ENCODE measurements at places on chromosomes 11 and 22.
A peak's percentile ranks its signal among the peaks of the same experiment; 100 is the strongest.

DNA sequence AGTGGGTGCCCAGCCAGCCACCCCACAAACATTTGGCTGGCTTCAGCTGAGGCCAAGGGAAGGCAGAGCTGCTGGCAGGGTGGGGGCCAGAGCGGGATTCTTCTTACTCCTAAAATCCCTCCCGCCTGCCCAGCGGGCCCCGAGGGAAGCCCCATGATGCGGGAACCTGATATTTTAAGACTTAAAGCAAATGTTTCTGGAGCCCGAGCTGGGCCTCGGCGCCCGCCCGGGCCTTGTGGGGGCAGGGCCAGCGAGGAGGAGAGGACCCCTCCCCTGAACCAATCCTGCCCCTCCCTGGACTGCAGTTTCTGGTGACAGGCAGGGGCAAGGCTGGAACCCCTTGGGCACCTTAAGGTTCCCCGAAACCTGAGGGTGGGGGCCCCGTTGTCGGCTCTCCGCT, 17.2 kb downstream of the GP1BB start:
- DNase-seq: no peak

DNA sequence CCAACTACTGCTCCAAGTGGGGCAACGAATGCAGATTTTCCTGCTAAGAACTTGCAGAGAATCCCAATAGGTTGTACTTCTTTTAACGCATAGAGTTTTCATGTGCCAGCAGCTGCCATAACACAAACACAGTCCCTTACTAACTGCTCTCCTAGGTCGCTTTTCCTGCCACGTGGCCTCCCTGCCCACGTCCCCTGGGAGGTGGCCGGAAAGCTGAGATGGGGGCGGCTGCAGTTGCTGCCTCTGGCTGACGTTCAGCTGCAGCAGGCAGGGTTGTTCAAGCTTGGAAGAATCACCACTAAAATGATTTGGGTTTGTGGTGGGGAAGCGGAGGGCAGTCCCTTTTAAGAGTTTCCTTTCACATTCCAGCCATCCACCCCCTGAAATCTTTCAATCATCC, 39.3 kb downstream of the ZNF202 start:
- DNase-seq: no peak

DNA sequence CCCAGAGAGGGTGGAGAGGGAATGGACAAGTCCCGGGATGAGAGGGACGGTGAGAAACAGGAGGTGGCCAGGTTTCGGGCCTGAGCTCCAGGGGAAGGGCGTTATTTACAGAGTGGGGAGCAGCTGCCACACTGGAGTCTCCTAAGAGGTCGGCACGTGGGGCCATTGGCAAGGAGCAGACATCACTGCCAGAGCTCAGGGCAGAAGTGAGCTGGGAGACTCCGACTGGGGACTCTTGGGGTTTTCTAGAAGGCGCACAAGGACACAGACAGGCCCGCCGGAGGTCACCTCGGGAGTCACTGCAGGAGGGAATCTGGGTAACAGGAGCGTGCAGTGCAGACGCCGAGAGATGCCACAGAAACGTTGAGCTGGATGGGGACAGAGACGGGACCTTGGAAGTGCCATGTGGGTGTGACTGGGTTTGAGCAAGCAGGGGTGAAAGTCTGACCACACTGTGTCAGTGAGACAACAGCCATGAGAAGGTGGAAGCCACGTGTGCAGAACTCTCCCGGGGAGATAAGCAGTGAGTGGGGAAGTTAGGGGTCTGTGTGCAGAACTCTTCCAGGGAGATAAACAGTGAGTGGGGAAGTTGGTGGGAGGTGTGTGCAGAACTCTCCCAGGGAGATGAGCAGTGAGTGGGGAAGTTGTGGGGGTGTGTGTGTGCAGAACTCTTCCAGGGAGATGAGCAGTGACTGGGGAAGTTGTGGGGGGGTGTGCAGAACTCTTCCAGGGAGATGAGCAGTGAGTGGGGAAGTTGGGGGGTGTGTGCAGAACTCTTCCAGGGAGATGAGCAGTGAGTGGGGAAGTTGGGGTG, 187.5 kb downstream of the SHANK2 start:
- DNase-seq: no peak

DNA sequence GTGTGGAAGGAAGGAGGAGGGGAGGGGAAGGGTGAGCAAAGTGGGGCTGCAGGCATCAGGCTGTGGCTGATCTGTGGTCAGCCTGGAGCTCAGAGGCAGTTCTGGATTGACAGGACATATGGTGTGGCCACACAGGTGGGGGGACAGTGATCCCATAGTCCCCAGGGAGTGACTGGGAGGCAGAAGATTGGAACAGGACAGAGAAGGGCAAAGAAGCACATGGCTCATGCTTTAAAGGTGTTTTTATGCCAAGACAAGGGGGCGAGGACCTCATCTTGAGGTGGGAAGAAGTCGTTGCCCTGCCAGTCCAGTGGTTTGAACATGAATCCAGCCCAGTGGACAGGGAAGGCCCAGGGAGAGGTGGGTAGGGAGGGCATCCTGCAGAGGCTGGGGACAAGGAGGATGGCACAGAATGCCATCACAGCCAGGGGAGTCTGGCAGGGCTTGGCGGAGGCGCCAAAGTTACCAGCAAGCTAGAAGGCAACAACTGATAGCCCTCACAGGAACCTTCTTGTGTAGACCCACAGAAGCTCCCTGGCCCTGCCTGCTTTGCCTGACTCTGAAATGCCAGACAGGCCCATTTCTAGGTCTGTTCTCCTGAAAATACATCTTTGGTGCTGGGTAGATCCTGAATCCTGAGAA, 3.1 kb downstream of the BET1L start:
- DNase-seq: no peak

DNA sequence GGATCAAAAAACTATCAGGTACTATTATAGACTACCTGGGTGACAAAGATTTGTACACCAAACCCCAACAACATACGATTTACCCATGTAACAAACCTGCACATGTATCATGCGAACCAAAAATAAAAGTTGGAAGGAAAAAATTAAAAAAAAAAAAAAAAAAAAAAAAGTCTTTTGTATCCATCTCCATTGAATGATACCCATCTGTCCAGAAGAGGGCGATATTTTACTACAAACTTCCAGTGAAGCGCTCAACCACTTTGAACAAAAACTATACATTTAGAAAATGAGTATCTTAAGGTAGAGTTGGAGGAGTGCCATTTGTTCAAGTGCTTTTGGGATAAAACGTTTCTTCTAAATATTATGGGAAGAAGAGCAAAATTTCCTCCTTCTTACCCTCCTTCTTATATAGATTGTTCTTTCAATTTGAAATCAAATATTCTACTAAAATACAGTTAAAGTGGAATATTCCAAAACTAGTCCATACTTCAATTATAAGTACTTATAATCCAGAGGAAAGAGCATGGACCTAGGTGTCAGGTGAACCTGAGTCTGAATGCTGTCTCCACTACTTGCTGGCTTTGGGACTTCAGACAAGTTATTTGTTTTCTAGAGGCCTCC, 23.3 kb downstream of the ARL14EP start:
- DNase-seq: no peak

DNA sequence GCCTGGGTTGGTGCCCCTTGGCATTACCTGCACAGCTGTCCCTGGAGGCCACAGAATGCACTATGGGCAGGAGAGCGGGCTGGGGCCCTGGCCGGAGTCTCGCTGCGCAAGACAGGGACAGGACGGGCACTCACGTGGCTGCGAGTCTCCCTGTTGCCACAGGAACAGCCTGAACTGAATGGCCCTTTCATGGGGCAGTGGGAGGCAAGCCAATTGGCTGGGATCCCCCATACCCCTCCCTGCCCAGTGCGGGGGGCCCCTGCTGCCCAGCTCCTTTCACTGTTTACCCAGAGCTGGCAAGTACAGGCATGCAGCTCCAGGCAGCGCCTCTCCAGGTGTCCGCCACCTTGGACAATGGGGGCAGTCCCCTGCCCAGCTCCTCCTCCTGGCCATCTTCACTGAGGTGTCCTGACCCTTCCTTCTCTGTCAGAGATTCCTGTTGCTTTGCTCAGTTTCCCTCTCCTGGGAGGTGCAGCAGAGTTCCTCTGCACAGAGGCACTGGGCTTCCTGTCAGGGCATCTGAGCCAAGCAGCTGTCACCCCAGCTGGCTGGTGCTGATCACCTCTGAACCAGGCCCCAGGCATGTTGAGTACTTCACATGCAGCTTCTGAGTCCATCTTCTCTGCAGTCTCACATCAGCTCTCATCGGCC, 5.2 kb downstream of the USP2 start:
- no peak for DNase-seq

GRCh38 chr11:61554172-61554988, 26.5 kb downstream of the SYT7 start:
- no peak for DNase-seq

GRCh38 chr11:66842896-66843775, at the start of gene RCE1:
Gene RCE1, plus strand, starts transcription at chr11:66843441. Its CDS starts 15 bp downstream, at chr11:66843456.
- DNase-seq: peak; percentile 78

- DNase-seq: no peak
Measured at GRCh38 chr11:121367001-121367843, 74.7 kb downstream of the SC5D start.

DNA sequence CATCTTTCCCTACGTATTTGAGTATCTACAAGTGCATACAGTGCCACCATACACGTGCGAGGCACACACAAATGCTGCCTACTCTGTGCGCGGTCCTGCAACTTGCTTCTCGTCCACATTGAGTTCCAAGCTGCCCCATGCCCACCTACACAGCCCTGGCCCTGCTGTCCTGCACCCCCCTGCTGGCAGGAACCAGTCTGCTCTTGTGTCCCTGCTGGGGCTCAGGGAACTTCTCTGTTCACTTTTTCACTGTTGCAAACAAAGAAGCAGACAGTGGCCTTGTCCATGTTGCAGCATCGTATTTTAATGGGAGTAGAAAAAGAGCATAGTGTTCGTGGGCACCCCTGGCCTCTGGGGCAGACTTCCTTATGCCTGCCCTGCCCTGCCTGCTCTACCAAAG, 14.0 kb downstream of the CPT1A start:
- no peak for DNase-seq

DNA sequence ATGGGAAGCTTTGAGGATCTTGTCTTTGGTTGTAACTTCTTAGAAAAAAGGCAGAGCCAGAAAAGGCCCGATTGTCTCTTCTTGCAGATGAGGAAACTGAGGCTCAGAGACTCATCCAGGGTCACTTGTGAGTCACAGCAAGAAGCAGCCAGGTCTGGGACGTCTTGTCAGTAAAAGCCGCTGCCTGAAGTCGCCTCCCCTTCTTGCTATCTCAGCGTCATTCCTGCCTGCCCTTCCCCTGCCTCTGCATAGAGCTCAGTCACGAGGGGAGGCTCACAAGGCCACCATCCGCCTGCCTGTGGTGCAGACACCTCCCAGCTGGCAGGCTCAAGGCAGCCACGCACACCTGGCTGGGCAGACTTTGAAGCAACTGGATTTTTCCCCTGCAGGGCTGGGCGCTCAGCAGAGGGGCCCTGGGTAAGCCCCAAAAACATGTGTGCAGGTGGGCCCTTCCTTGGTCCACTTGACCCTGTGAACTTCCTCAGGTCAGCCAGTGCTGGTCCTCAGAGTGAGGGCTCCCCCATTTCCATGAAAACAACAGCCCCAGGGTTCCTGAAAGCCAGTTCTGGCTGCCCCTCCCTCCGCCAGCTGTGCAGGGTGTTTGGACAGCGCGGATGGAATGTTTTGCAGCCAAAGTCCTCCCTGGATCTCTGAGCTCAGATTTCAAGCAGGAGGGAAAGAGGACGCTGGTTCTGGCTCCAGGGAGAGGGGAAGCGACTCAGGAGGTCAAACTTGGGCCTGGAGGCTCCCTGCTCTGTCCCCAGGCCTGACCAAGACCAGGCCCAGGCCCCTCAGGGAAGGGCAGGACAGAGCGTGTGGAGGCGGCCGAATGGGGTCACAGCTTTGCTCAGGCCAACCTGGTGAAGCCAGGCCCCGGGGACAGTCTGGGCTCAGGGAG, 6.0 kb upstream of the RAB3IL1 start:
- DNase-seq: no peak

DNA sequence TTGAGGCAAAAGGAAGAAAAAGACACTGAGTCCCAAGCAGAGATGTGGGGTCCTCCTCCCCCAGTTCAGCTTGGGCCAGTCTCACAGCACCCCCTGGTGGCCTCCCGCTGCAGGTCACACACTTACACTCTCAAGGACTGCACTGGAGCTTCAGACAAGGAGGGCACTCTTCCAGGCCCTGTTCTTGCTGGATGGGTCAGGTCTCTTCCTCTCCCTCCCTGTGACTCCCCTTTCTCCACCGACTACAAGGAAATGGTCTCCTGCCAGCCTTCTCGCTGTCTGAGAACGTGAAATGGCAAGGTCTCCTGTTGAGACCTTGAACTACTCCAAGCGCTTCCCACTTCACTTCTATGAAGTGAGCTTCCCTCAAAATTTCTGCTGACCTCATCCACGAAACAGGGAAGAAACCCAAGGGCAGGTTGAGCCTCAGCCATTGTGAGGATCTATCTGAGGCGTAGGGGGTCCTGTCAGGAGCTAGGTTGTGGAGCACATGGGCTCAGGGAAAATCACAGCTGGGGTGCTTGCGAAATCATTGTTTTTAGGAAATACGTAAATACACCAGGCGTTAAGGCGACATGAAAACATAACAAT, 11.2 kb upstream of the IGLL1 start:
- DNase-seq: peak; percentile 17

DNA sequence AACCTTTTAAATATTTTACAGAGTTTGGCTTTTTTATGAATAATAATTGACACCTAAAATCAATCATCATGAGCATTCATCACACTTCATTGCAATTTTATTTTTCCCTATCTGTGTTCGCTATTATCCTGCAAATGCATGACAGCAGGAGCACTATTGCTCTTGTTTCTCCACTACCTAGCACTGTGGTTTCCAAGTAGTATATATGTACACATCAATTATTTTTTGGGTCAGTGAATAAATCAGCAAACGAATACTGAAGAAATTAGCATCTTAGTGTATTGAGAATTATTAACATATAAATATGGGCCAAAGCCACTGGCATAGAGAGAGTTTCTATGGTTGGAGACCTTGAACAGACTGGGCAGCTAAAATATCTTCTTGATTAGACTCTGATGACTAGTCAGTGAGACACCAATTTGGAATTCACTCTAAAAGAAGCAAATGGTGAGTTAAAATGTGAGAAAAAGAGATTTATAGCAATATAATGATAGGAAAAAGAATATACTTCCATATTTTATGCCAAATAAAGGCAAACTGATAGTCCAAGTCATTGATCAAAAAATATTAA, 731.1 kb upstream of the LUZP2 start:
- DNase-seq: no peak

GRCh38 chr11:119361056-119361787, 14.7 kb upstream of the MFRP start:
- no peak for DNase-seq

- no peak for DNase-seq
Measured at GRCh38 chr22:23283591-23284503, 103.5 kb downstream of the BCR start.

- no peak for DNase-seq
Measured at GRCh38 chr11:49221112-49221511, 12.7 kb upstream of the FOLH1 start.

GRCh38 chr22:25563761-25564319, 635 bp upstream of the GRK3 start:
- DNase-seq: no peak

- no peak for DNase-seq
Measured at GRCh38 chr22:21450320-21450831, 16.8 kb upstream of the TMEM191C start.

All from activated naive CD8-positive, alpha-beta T cell treated with anti-CD3 and anti-CD28 coated beads, Interleukin-2, amount 50 U/mL, for 16 hours (primary cell).